ENCODE measurements at places on chromosomes 16 and 17.

- DNase-seq, result no peak
These were observed 3.8 kb upstream of the NOS2 start for GRCh38 chr17:27804113-27804512.

GRCh38 chr16:58670177-58670576 is 14.4 kb downstream of the SLC38A7 start:
- DNase-seq, result no peak

- DNase-seq, result no peak
These were observed 258 bp downstream of the PRKCB start for GRCh38 chr16:23836078-23836403.

DNA sequence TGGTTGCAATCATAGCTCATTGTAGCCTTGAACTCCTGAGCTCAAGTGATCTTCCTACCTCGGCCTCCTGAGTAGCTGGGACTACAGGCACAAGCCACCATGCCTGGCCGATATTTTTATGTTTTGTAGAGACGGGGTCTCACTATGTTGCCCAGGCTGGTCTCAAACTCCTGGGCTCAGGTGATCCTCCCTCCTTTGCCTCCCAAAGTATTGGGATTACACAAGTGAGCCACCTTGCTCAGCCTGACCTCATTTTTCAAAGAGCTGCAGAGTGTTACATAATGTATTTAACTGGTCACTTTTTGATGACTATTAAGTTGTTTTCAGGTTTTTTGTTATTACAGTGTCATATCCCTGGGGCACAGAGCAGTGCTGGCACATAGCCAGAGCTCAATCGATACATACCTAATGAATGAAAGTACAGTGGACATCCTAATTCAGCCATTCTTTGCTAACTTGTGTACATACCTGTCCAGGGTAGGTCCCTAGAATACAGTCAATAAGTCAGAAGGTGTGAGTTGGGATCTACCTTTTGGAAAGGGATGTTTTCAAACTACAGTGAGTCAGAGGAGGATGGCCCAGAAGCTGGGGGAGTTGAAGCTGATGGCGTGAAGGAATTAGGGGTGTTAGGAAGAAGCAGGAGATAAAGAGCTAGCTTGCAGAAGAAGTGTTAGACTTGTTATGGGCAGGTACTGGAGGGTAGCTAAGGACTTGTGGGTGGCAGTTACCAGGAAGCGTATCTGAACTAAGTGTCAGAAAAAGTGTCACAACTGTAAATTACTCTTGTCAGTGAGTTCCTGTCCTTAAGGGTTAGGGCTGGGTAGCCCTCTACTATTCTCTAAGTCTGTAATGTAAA is 20.1 kb upstream of the CYLD start:
- no peak for DNase-seq

DNA sequence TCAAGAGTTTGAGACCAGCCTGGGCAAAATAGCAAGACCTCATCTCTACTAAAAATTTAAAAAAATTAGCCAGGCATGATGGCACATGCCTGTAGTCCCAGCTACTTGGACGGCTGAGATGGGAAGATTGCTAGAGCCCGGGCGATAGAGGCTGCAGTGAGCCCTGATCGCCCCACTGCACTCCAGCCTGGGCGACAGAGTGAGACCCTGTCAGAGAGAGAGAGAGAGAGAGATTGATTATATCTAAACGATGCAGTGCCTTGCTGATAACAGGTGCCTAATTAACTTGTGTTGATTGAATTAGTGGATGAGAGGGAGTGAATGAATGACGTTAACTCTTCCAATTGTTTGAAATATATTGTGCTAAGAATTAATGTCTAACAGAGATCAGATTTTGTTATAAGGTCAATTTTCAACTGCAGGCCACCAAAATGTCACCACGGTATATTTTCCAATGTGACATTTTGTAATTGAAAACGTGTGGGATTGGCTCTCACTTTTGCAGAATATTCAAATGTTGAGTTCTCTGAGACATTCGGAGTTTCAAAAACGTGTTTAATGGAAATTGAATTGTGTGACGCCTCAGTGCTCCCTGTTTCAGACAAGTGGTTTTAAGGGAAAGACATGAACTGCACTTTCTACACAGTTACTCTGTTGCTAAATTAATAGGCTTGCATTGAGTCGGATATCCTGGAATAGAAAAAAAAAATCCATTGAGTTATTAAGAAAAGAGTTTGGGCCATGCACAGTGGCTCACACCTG is 53.6 kb downstream of the ABAT start:
- no peak for DNase-seq

DNA sequence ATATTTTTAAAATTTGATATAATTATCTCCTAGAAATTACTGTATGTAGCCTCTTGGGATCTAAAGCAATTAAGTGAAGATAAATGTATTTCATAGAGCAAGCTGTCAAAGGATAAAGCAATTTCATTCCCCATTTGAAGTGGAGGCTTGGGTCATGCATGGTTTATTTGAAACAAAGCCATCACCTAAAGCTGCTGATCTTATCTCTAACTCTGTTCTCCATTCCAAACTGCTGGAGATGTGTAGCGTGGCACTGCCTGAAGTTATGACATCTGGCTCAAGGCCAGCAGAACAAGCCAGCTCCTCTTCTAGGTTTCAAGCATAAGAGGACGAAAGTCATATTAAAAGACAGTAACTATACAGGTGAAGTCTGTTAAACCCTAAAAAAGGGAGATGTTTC is 83.9 kb downstream of the HIC1 start:
- no peak for DNase-seq

DNA sequence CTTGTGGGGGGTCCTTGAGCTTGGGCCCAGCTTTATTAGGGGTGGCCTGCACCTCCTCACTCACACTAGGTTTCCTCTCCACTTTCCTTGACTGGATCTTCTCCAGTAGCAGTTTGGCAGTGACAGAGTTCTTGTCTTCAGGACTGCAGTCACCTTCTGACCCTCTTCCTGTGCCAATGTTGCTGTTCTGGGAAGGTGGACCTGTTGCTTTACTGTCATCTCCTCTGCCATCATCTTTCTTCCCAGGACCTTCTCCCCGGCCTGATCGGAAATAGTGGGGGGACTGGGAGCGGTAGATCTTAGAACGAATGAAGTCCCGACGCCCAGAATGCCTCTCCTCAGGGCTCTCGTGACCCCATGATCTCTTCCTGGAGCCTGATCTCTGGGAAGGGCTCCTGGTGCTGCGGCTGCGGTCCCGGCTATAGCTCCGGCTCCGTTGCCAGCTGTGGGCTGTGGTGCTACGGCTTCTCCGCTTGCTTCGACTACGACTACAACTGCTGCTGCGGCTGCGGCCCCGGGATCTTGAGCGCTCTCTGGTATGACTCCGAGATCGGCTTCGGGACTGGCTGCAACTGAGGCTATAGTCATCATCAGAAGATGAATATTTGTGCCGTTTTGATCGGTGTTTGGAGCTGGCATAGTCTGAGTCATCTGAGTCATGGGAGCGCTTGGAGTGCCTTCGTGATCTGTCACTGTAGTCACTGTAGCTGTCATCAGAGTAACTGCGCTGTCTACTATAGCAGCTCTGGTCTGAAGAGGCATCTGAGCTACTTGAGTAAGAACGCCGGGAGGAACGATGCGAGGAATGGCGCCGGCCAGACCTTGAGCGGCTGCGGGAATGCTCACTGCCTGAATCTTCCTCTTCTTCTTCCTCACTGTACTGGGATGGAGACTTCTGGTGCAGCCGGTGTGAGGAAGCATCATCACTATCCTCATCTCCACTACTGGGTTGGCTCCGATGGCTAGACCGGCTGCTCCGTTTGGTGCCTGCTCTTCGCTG is 9.5 kb upstream of the ITGA2B start:
- DNase-seq, result no peak

GRCh38 chr17:38873640-38874380 is 4.0 kb downstream of the LASP1 start:
- DNase-seq, result no peak

GRCh38 chr17:17126131-17127110 is 79.7 kb downstream of the PLD6 start:
- DNase-seq, result no peak

DNA sequence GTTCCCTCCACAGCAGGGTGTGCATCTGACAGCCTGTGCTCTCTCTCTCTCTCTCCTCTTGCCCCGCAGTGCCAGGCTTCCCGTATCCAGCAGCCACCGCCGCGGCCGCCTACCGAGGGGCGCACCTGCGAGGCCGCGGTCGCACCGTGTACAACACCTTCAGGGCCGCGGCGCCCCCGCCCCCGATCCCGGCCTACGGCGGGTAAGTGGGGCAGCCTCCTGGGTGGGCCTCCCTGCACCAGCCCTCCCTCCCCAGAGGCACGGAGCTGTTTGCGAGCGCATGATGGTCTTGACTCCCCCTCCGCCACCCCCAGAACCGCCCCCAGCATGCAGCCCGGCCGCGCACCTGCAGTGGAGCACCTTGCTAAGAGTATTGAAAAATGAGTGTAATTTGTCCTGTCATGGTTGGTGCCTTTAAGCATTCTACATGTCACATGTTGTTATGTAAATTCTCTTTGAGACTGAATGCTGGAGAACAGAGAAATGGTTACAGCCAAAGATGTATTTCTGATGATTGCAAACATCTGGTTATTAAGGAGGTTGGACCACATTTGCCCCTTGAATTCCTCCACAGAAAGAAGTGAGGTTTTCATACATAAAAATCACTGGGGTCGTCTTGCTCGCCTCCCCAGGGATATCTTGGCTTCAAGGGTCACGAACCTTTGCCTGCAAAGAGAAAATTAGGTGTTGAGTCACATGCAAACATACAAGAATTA is 321.3 kb downstream of the RBFOX1 start:
- no peak for DNase-seq

GRCh38 chr16:75130150-75130771 is 13.7 kb upstream of the LDHD start:
- no peak for DNase-seq

DNA sequence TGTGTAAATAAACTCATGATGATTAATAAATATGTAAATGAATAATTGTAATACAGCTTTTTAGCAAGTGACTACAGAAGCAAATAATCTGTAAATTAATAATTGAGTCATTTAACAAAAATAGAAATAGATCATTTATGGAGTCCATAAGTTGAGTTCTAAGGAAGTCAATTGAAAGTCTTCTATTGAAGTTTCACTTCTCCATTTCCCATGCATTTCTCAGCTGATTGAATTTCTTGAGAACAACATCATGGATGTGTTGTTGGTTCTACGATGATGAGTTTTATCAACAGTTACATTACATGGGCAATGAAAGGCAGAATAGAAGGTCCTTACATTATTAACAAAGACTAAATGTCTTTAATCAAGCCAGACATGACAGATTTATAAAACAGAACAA is 290.4 kb downstream of the MAP2K6 start:
- DNase-seq, result no peak

GRCh38 chr17:41678907-41679739 is 9.6 kb upstream of the EIF1 start:
- DNase-seq, result no peak

DNA sequence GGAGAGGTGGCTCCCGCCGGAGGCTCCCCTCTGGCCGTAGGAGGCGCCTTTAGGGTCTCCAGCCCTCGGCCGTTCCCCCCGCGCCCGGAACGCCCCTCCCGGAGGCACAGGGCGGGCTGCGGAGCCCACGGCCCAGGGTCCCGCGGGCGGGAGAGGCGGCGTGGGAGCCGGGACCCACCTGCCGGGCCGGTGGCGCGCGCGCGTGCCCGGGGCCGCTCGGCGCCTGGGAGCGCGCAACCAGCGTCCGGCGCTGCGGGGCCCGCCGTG is at the start of gene MIF4GD:
TSS of gene MIF4GD (minus strand) at position 266 of the 267 bp plus-strand sequence. CDS start 1,036 bp downstream, outside the sequence.
- no peak for DNase-seq

DNA sequence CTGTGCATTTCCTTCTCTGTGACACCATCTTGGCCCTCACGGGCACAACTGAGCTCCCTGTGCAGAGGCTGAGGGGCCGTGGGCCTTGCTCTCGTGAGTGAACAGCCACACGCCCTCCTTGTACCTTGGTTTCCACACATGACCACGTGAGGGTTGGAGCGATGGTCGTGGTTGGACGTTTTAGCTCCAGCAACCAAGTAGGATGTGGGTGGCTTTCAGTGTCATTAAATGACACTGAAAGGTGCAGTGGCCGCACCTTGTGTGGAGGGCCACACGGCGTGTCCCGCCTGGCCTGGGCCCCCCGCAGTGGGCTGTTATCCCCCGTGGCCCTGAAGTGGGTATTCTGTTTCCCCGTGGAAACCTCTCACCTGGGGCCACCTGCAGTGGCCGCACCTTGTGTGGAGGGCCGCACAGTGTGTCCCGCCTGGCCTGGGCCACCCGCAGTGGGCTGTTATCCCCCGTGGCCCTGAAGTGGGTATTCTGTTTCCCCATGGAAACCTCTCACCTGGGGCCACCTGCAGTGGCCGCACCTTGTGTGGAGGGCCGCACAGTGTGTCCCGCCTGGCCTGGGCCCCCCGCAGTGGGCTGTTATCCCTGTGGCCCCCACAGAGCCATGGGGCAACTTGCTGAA is 28.2 kb downstream of the ACSF3 start:
- no peak for DNase-seq

DNA sequence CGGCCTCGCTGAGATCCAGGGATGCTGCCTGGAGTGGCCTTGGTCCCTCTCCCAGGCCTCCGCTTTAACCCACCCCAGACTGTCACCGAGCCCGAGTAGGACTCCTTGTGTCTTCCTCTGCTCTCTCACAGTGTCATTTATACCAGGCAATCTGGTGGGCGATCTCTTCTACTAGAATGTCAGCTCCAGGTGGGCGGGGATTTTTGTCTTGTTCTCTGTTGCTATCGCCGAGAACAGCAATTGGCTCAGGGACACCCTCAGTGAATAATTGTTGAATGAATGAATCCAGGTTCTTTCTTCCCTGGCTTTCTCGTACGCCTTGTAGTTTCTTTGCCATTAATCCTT is 591 bp downstream of the DHX38 start:
- no peak for DNase-seq

GRCh38 chr17:14330492-14330962 is 29.6 kb downstream of the HS3ST3B1 start:
- DNase-seq, result no peak

GRCh38 chr16:34050787-34051320 is 591.4 kb downstream of the TP53TG3F start:
- DNase-seq, result no peak

- no peak for DNase-seq
These were observed 8.3 kb downstream of the SOCS3 start for GRCh38 chr17:78351449-78352006.

DNA sequence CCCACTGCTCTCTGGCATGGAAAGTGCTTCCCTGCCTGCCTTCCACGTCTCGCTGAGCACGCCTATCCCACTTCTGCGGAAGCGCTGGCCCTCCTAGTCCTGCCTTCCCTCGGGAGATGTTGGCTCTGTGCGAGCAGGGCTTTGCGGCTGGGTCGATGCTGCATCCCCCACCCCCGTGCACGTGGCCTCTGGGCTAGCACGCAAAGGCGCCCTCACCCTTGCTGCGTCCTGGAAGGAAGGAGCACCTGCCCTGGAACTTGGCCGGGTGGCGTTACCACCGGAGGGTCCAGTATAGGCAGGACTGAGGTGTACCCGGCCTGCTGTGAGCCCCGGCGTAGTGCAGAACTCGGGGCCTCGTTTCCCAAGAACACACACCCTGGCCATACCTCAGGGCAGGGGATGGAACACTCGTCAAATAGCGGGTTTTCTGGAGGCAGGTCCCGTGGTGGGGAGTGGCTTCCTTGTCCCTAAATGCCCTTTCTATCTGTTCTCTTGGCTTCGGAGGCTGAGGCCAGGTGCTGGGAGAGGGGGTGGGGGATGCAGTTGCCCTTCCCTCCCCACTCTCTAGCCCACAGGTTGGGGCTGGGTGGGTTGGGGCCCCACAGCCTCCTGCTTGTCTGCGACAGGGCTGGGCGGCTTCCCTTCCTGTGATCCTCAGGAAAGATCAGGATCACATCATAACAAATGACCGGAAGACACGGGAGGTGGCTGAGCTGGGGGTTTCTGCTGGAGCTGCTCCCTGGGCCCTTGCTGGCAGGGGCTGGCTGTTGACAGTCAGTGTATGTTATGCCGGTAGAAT is 17.4 kb downstream of the BAIAP2 start:
- DNase-seq, result no peak

- DNase-seq, result no peak
These were observed 160.1 kb upstream of the IRX3 start for GRCh38 chr16:54446639-54447038.
